ENCODE measurements at places on chromosomes 7 and 10. TPM values are rescaled to one million over a fixed set of nuclear protein-coding genes. Genes with fewer than 3 reads are reported as not detected.

DNA sequence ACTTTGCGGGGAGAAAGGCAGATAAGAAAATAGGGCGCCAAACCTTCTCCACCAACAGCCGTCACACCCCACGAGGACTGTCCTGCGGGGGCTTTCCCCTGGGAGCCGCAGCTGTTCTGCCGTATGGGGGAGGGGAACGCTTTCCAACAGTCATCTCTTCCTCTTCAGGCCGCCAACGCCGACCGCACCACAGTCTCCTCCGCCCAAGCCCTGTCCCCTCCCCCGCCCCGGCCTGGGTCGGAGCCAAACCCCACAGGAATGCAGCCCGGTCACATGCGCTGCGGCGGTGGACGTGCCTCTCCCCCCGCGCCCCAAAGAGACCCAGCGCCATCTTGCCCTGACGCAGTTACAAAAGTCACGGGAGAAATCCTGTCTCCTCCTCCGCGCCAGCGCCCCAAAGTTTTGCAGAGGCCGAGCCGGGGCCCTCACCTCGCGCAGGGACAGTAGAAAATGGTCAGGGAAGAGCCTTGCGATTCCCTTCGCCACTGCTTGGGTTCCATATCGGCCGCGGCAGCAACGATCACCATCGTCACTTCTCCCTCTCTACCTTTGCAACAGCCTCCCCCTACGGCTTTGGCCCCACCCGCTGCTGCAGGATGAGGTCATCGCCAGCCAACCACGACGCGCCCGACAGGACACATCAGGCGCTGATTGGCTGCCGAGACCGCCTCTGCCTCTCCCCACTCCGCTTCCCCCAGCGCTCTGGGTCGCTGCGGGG is 1.3 kb upstream of the KMT2E start:
- peak overlapping the region; percentile 100 for H3K27ac ChIP-seq
- H3K4me3 ChIP-seq = peak overlapping the region; percentile 98
- DNase-seq = peak; percentile 99
- H3K36me3 ChIP-seq = peaks cover 11% of the 10 kb centered on the region
- H3K4me1 ChIP-seq = peaks cover 44% of the 10 kb centered on the region

The CCDC172 gene
- total RNA-seq = not detected

The STEAP4 gene
- 0.11 TPM for total RNA-seq

The VWA2 gene
- not detected for total RNA-seq

DNA sequence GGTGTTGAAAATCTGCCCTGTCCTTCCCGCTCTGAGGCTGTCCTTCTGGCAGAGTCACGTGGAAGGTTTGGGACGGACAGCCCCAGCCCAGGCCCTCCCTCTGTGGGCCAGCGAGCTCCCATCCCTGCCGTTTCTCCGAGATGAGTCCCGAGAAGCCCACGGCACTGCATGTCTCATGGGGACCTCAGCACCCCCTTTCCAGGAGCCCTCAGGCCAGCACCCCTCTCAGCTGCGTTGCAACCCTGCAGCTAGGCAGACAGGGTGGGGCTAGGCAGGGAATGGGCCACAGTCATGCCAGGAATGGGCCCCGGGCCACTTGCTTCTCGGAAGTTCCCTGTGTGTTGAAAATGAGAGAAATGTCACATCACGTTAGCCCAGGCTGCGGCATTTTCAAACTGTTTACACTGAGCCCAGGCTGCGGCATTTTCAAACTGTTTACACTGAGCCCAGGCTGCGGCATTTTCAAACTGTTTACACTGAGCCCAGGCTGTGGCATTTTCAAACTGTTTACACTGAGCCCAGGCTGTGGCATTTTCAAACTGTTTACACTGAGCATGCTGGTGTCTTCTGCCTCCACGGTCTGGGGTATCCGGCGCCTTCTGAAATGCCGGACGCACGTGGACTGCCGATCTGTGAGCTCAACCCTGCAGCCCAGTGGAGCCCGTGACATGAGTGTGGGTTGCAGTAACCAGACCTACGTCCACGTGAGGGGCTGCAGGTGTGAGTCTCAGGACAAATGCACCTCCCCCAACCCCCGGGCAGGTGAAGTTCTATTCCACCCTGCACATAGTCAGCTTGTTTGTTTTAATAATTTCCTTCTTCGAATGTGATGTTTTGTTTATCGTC is 42.6 kb downstream of the FAM20C start:
- no peaks in the 10 kb centered on the region for H3K27me3 ChIP-seq
- peak overlapping the region; percentile 87 for H3K27ac ChIP-seq
- peak overlapping the region; percentile 26 for H3K4me3 ChIP-seq
- no peak for DNase-seq

GRCh38 chr10:17914169-17915045 is 37.3 kb upstream of the SLC39A12 start:
- no peak for DNase-seq
- H3K4me3 ChIP-seq = no peak overlapping the region
- H3K27me3 ChIP-seq = peaks cover 2% of the 10 kb centered on the region
- no peaks in the 10 kb centered on the region for H3K36me3 ChIP-seq
- no peak overlapping the region for H3K27ac ChIP-seq

The AGR2 gene
- total RNA-seq = not detected

DNA sequence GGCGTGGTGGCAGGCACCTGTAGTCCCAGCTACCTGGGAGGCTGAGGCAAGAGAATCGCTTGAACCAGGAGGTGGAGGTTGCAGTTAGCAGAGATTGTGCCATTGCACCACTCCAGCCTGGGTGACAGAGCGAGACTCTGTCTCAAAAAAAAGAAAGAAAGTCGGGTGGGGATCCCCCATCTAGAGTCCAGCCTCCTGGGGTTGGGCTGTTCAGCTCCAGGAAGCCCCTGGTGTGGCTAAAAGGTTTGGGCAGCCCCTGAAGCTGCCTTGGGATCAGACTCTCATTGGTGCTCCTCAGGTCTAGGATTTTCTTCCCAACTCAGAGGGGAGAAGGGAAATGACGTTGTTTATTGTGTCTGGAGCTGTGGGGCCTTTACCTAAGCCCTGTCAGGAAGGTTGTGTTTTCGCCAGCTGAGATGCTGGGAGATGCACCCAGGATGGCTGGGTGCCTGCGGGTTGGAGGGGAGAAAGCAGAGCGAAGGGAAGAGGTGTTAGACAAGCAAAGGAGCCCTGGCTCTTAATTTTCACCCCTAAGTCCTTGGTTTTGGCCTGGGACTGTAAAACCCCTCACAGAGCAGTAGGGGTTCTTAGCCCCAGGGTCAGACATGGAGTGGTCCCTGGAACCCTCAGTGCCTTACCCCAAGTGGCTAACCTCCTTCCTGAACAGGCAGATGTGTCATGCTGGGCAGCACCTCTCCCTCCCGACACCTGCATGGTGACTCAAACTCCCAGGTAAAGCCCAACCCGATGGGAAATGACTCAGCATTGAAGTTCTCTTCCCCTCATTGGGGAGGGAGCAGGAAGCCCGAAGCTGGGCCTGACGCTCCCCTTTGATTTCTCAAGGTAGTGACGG is 21.1 kb downstream of the PLAU start:
- no peak overlapping the region for H3K27ac ChIP-seq
- H3K27me3 ChIP-seq = no peaks in the 10 kb centered on the region
- no peaks in the 10 kb centered on the region for H3K36me3 ChIP-seq
- no peak overlapping the region for H3K4me3 ChIP-seq
- DNase-seq = no peak
- peaks cover 9% of the 10 kb centered on the region for H3K4me1 ChIP-seq

GRCh38 chr7:24995466-24995865 is 15.5 kb upstream of the OSBPL3 start:
- no peaks in the 10 kb centered on the region for H3K36me3 ChIP-seq
- peaks cover 50% of the 10 kb centered on the region for H3K27me3 ChIP-seq
- H3K4me3 ChIP-seq = no peak overlapping the region
- DNase-seq = no peak
- H3K4me1 ChIP-seq = no peaks in the 10 kb centered on the region

Data from osteocyte (in vitro differentiated cells).